ENCODE measurements at places on chromosomes 12 and 14.

DNA sequence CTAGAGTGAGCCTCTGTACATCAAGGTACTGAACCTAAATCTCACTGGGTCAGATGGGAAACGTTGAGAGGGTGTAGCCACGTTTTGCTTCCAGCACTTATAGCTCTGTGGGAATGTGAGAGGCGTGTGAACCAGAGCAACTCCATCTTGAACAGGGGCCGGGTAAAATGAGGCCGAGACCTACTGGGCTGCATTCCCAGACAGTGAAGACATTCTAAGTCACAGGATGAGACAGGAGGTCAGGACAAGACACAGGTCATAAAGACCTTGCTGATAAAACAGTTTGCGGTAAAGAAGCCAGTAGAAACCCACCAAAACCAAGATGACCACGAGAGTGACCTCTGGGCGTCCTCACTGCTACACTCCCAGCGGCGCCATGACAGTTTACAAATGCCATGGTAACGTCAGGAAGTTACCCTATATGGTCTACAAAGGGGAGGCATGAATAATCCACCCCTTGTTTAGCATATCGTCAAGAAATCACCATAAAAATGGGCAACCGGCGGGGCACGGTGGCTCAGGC lies 63.4 kb upstream of the NCOR2 start:
- DNase-seq = no peak

- DNase-seq = no peak
Observed at GRCh38 chr12:12562016-12562483, 613 bp downstream of the DUSP16 start.

GRCh38 chr14:102917469-102918211 lies 4.8 kb upstream of the AMN start:
- DNase-seq = no peak

DNA sequence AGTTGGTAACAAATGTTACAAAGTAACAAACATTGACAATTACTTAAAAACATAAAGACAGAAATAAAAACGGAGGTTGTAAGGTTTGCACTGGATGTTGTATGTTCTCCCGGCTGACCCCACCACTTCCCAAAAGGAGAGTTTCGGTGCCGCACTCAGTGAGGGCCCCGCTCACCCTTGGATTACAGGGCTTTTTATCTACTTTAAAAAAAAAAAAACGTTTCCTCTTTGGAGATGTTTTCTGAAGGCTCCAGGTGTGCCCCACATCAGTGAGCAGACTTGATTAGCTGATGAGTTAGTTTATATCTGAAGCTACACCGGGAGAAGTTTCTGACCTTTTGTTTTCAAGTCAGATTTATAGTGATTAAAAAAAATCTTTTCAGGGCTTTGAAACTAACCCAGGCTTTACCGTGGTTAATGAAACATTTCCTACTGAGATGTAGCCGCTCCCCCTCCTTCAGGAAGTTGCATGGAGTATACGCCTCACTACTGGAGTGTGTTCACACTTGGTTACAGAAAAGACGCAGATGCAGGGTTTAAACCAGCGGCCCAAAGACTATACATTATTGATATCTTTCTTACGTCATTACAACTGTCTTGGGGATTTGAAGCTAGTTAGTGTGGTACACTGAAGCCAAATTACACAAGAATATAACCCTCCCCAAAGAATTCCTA lies 38.0 kb upstream of the BCL7A start:
- DNase-seq = no peak

- DNase-seq = no peak
Observed at GRCh38 chr12:26971963-26972362, 33.7 kb downstream of the FGFR1OP2 start.

DNA sequence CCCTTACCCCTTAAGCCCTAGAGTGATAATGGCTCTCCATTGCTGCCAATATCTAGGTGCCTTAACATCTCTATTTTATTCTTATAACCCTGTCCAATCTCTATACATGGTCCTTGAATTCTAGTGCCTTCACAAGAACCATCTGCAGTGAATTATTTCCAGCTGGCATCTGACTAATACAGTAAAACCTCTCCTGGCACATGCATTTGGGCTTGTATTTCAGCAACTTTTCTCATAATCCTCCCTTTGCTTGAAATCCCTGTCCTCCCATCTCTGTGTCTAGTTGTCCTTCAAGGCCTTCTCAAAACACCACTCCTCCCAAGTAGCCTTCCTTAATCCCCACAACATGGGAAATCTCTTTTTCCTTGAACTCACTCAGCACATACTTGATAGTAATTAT lies 14.2 kb upstream of the HMGA2 start:
- DNase-seq = no peak

- no peak for DNase-seq
Observed at GRCh38 chr12:52255926-52256583, 18.4 kb upstream of the KRT86 start.

GRCh38 chr12:11953523-11953922 lies 117.2 kb upstream of the BCL2L14 start:
- DNase-seq = no peak

GRCh38 chr12:20264608-20265114 lies 103.7 kb upstream of the PDE3A start:
- DNase-seq = no peak

GRCh38 chr12:32117316-32117715 lies 10.7 kb downstream of the BICD1 start:
- no peak for DNase-seq

GRCh38 chr12:104682790-104683279 lies 226.1 kb downstream of the CHST11 start:
- no peak for DNase-seq

GRCh38 chr12:31326736-31327659 lies 1.0 kb upstream of the SINHCAF start:
- DNase-seq = no peak

DNA sequence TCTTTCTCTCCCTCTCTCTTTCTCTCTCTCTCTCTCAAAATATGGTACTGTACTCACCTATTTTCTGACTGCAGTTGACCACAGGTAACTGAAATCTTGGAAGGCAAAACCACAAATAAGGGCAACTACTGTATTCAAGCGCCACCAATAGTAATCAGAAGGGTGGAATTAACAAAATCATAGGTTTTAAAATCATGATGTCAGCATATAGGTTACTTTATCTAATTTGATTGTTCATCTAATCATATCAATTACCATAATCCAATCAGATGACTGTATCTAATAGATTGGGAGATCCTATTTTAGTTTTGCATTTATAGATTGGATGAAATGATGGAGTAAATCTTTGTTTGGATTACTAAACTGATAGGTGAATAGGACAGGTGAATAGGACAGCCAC lies 155.8 kb upstream of the KITLG start:
- DNase-seq = no peak

DNA sequence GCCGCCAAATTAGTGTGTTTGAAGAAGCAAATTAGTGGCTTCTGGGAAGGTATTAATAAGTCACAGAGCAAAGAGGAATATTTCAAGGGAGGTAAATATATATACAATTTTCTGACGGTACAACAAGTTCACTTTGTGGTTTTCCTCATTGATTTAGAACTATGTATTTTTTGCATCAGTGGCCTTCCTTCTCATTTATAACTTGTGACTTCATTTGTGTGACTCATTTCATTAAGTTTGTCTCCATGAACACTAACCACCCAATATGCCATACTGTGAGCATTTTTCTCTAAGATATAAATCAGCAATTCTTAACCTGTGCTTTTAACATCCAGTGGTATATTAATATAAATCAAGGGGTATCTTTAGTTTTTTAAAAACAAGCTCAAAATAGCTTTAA lies 29.3 kb upstream of the ARHGAP5 start:
- DNase-seq = no peak

DNA sequence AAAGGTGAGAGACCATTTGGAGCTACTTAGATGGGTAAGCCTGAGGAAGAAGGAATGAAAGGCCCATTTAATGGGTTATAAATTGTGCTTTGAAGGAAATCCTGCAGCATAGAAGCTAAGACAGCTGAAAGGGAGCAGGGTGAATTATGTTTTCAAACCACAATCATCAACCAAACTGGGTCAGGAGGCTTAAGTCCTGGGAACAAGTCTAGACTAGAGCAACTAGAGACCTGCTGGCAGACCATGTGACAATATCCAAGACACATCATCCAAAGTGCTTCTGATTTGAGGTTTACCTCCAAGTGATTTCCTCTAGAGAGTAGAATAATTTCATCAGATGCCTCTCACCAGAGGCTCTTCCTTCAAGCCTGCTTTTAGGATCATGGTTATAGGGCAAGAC lies 53.7 kb downstream of the MAP3K9 start:
- DNase-seq = no peak

DNA sequence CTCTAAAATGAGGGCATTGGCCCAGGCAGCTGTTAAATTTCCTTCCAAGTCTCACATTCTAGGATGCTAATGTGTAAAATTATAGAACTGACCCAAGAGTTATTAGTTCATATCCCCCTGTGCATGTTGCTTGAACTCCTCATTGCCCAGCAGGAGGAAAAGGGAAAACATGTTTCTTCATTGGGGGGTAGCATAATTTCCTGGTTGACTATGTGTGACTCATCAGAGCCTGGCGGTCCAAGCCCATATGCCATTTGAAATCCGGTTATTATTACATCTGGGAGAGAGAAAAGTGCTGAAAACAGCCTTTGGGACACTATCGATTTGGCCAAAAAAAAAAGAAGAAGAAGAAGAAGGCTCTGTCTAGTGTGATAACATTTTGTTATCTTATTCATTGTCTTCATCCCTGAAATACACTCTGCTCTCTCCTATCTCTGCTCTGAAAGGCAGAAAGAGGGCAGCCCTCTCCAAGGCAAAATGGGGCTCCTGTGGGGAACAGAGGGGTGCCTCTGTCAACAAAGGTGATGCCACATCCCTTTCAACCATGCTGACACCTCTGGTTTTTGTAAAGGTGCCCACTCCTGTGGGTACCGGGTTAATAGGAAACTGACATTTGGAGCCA lies 114.2 kb downstream of the DAD1 start:
- no peak for DNase-seq

DNA sequence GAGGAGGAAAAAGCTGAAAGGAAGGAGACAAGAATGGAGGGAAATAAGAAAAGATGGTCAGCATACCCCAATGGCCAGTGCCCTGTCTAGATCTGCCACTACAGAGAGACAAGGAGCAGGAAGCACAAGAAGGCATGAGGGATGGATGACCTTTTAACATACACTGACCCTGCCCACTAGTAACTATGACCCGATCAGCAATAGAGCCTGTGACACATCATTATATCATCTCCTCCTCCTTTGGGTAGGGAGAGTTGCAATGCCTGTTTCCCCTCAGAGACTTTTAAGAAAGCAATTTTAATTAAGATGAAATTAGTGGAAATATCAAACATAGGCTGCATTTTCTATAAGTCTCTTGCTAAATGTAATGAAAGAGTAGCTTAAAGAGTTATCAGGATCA lies 4.7 kb upstream of the SLC2A13 start:
- no peak for DNase-seq

DNA sequence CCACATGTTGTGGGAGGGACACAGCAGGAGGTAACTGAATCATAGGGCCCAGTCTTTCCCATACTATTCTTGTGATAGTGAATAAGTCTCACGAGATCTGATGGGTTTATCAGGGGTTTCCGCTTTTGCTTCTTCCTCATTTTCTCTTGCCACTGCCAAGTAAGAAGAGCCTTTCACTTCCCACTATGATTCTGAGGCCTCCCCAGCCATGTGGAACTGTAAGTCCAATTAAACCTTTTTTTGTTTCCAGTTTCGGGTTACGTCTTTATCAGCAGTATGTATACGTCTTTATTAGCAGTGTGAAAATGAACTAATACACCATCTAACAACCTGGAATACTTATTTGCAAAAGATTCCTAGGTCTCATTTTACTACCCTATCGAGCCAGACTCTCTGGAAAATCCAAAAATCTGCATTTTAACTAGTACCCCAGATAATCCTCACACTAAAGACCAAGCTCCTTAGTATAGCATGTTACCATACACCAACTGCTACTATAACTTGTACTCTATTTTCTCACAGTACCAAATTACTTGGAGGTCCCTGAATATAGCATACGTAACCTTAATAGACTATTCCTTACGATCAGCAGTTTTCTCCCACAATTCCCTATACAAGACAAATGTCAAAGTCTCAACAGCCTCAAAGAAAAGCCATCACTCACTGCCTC lies 11.5 kb downstream of the GTF2A1 start:
- DNase-seq = no peak

DNA sequence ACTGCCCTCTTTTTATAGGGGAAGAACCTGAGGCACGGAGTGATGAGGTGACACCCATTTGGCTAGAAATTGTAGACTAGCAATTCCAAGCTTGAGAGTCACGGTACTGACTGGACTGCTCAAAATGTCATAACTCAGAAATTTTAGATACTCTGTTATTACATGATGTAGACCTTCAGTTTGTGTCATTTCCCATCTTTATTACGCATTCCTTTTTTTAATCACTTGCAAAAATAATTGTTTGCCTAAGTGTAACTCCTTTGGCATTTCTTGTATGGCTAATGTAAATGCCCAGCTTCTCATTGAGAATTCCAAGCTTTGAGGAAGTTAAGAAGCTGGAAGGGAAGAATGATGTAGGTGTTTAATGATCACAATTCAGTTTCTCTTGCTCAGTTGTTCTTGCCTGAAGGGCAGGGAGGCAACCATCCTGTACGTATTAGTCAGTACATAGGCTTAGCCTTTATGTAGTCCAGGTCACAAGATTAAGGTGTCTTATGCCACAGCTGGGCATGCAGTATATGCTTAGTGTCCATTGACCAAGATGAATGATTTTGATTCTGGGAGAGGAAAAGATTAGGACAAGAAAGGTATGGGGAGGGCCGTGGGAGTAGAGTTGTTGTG lies 68.2 kb upstream of the EVL start:
- no peak for DNase-seq

DNA sequence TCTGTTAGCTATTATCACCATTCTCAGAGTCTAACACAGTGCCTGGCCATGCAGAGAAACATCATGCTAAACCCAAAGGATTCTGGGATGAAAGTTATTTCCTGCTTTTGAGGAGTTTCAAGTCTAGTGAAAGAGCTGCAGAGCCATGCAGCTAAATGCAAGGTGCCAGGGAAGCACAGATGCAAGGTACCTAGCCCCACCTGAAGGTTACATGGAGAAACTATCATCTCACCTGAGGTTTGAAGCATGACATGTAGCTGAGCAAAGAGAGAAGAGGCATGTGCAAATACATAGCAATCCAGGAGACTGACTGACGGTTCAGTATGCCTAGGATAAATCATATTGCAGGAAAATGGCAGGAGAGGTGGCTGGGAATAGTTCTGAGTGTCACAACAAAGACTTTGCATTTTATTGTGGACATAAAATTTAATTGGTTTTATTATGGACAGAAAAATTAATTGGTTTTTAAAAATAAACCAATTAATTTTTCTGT lies 170.4 kb downstream of the PRKD1 start:
- no peak for DNase-seq

DNA sequence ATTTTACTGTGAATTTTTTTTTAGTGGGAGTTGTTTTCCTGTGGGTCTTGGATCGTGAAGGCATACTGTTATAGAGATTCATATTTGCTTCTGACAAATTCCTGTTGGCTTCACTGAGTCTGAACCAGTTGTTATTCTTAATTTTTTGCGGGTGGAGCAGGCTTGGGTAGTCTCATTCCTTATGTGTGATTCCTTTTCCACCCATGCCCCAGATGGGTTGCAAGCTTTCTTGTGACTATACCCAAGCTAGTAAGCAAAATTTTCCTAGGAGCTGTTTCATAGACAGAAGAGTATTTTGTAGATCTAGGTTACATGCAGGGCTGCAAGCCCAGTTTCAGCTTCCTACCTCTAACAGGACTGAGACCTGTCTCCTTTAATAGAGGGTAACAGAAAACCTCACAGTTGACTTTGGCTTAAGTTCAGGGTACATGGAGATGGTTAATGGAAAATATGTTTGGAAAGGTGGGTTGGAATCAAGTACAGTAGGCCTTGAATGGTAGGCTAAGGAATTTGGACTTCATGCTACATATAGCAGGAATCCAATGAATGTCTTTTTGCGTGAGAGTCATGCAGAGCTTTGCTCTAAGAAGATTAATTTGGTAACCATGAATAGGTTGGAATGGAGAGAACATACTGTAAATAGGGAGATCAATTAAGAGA lies 29.0 kb downstream of the TRMT5 start:
- no peak for DNase-seq

All from cerebellar nuclear complex (tissue), 1 donor.